ENCODE measurements at places on chromosomes 6 and 20.

DNA sequence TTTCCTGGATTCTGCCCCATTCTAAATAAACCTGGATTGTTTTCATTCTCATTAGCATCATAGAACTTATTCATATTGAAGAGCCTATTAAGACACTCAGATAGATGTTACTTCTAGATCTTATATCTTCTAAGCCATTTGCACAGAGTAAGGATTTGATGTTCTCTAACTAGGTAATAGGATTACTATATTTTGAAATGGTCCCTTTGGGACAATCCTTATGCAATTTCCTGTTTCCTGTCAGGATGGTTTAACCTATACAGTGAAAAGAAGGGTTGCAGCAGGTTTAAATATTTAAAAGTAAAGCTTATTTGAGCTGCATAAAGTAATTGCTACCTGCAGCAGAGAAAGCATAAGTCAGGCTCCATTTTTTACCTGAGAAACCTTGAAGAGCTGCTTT, 860.1 kb downstream of the TFAP2A start:
- DNase-seq, result no peak

- DNase-seq, result peak; percentile 39
Measured at GRCh38 chr6:18211338-18211737, 53.0 kb downstream of the DEK start.

DNA sequence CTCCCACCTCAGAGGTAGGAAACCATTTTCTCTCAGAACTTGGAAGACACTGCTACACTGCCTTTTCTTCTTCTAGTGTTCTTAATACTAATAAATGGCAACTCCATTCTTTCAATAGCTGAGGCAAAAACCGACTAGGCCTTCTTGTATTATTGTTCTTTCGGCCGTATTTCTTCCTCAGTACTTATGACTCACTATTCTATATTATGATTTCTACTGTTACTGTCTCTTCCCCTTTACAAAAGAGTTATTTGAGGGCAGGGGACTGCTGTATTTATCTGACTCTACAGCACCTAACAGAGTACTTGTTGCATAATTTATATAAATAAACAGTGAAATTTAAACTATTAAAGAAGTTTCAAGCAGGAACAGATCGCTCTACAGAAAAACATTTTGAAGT, 3.1 kb downstream of the DNAAF9 start:
- no peak for DNase-seq

DNA sequence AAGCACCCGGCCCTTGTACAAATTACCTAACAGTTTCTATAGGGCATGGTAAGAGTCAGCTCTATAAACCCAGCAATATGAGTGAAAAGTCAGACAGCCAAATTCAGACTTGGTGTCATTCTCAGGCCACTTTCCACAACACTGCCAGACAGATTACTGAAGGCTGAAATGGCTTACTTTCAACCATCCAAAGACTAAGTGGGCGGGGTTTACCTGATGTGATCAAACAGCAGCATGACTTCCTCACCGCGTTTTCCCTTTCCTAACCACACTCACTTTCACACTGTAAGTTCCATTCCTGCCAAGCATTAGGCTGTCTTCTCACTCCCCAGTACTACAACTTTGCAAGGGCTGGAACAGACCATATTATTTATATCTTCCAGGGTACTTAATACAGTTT, 85.9 kb downstream of the SMLR1 start:
- no peak for DNase-seq

DNA sequence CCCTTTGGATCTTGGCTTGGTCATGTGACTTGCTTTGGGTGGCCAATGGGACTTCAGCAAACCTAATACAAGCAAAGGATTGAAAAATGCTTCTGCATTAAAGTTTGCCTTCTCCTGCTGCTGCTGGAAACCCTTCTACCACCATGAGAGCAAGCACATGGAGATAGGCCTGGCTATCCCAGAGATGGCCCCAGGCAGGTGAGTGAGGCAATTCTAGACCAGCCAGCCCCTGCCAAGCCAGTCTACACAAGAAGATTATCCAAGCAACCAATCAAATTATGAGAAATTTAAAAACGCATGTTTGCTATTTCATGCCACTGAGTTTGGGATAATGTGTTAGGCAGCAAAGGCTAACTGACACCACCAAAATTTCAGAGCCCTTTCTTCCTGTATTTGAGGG, 274.3 kb downstream of the TFAP2C start:
- no peak for DNase-seq

DNA sequence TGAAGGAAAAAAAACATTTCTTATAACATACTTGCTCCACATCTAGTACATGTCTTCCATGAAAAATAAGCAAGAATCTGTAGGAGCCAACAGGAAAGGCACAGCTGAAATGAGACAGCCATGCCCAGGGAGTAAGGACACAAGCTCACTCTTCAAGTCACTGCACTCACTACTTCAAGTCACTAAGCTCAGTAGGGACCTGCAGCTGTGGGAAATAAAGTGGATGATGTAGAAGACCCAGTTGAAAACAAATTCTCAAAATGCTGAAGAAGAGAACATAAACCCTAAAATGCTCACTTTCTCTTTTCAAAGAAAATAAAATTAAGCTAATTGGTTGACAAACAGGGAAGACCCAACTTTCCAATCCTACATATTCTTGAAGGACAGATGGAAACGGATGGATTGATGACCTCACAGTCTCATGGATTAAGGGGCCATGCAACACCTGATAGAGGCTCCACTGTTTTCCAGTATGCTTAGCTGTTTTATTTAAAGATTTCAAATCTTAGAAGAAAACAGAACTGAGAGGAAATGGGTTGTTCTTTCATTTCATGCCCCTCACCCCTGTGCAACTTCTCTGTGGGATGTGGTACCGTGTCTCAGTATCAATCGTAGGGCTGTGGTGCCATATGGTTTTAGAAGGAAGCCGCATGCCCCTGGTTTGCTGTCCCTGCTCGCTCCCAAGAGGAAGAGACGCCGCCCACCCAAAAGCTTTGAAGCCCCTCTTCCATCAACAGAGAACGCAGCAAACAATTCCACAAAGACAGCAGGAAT, 133.3 kb downstream of the WDR27 start:
- no peak for DNase-seq

DNA sequence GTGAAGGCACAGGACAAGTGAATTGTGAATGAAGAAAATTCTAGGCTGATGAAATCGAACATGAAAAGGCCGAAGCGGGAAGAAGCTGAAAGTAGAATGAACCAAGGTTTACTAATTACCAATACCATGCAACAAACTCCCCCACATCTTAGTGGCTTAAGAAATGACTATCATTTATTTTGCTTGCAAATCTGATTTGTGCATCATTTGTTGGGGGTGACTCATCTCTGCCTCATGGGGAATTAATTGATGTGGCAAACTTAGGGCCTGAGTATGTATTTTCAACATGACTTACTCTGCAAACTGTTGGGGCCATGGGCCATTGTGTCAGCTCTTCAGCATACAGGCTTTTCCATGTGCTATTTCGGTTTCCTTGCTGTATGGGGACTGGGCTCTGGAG, 26.8 kb downstream of the PPP1R14C start:
- peak; percentile 2 for DNase-seq

DNA sequence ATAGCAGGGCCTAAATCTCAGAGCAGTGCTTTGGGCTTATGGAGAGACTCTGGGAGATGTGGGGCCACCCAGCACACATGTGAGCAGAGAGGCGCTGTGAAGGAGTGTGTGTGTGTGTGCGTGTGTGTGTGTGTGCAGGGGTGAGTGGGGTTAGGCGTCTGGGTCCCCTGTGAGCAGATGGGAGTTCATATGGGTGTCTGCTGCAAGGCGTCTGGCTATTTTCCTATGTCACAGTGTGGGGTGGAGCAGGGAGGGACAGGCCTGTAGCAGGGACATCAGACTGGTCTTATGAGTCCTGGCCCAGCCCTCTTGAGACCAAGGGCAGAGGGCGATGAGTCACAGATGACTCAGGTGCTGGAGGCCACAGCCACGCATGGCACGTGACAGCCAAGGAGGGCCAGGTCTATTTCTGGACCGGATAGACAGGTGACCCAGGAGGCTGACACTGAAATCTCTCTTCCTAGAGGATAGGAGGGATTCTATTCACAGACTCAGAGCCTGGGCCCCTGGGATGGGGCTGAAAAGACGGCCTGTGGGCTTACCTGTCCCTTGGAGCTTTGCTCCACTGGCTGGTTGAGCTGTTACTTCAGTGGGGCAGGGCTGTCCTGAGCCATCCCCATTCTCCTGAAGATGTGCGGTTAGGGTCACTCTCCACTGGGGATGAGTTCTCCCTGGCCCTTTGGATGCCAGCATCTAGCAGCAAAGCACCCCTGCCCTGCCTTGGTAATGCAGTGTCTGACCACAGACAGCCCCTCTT, 28.9 kb downstream of the VEGFA start:
- no peak for DNase-seq

DNA sequence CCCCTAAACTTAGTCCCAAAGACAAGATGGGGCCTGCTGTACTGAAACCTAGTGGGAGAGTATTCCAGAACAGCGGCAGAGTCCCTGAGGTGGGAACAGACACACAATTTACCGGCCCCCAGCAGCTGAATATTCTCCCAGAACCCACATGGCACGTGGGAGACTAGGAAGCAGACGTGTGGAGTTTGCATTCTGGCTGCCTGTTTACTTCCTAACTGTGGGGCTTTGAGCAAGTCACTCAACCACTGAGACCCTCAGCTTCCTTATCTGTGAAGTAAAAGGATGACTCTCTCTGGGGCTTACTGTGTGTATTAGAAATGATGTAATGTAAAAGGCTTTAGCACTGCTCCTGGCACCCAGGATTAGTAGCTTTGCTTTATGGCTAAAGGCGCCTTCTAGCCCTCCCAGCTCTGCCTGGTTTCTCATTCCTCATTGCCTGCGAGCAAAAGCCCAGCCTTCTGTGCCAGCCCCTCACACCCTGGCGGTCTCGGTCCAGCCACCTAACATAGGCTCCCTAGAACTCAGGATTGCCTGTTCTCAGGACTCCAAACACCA, 353.1 kb downstream of the CDC5L start:
- no peak for DNase-seq

DNA sequence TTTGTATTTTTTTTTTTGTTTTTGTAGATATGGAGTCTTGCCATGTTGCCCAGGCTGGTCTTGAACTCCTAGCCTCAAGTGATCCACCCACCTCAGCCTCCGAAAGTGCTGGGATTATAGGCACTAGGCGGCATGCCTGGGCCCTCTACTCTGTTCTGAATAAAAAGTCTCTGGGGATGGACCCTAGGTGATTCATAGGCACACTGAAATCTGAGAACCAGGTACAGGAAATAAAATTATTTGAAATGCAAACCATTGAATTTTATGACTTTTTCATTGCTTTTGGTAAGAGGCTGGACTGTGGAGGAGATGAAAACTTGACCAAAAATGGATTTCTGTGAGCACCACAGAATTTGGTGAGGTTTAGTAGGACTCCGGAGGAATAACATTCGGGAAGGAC, 117.5 kb downstream of the PRIM2 start:
- no peak for DNase-seq

GRCh38 chr20:32359633-32360332, 1.7 kb downstream of the ASXL1 start:
- no peak for DNase-seq

Data from stimulated activated CD8-positive, alpha-beta memory T cell treated with anti-CD3 and anti-CD28 coated beads, Interleukin-7, amount 100 ng/mL, for 48 hours (primary cell).